ENCODE measurements at places on chromosomes 6 and 20.
A peak's percentile ranks its signal among the peaks of the same experiment; 100 is the strongest.

DNA sequence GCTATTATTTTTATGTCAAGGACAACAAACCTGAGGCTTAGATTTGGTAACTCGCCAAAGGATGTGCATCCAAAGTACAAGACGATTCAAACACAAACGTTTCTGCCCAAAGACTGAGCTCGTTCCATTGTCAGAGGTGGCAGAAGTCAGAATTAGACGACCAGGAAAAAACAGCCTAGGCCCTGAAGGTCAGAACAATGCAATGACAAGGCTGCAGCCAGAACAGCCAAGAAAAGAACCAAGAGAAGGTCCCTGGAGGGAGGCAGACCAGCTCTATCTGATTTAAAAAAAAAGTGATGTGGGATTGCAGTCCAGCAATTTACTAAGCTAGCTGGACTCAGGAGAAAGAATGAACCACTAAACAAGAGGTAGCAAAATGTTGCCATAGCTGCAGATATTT lies 54.2 kb downstream of the NCOA7 start:
- DNase-seq, result no peak

DNA sequence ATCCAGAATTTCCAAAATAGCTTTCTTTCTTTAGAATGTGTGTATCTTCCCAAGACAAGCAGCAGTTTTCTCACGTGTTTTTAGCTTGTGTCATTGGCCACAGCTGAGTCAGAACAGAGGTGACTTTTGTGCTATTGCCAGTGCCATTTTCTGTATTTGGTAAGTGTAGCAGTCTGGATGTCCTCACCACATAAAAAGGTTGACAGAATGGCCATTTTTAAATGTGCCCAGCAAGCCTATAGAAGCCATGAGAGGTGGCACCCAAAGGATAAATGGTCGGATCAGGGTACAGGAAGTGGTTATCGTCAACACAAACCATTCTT lies 269.5 kb upstream of the HSF2 start:
- peak; percentile 1 for DNase-seq

DNA sequence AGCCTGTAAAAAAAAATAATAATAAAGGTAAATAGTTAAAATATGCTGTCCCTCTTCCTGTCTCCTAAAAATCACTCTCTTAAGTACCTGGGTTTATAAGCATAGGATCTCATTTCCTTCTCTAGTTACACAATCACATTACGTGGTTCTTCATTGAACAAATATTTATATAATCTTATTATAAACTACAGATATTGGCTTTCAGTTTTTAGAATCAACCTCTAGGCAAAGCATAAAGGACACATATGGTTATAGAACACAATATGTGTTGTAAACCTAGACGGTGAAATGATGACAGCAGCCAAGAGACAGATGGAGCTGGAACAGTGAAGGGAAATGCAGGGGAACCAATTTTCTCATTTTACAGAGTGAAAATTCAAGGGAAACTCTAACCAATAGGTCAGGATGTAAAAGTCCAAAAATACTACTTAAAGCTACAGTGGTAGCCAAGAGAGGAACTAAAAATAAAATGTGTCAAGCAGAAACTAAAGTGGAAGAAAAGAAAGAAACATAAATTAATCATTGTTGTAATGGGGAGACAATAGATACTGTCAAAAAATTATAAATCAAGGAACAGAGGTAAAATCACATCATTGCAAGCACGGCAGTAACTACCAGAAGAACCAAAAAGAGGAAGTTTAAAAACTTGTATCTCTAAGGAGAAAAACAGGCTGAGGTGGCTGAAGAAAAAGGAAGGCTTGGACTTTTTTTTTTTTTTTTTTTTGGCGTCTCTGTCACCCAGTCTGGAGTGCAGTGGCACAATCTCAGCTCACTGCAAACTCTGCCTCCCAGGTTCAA lies 82.8 kb upstream of the CDYL start:
- no peak for DNase-seq

DNA sequence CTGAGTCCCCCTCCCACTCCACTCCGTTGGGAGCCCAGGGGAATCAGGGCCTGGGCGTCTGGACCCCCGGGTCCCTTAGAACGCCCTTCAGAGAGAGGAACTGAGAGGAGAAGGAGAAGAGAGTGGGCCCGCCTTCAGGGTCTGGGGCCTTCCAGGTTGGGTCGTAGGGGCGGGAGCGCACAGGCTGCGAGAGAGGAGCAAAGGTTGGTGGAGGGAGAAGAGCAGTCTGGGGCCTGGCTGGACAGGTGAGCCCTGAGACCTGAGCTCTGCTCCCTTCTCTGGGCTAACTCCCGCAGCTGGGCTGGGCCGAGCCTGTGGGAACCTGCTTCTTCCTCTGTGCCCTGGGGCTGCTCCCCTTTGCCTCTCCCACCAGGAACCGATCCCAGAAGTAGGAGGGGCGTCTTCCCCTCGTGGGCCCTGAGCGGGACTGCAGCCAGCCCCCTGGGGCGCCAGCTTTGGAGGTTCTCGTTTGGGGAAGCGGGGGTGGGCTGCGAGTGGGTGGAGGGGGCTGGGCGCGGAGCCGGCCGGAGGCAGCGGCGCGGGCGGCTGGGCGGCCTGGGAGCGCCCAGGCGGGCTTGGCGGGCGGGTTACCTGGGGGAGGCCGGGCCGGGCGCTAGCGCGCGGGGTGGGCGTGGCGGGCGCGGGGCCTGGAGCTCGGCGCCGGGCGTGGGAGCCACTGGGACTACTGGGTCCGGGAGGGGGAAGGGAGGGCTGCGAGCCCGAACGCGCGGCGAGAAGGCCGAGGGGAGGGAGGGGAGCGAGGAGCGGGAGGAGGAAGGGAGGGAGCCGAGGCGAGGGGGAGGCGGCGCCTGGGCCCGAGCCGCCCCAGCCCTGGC lies at the start of gene DDR1:
TSS of gene DDR1 (plus strand) at position 835 of the 836 bp plus-strand sequence. CDS start 4,211 bp downstream, outside the sequence.
- DNase-seq, result peak; percentile 75

- no peak for DNase-seq
These were observed 66.1 kb downstream of the CD24 start for GRCh38 chr6:106908386-106908840.

DNA sequence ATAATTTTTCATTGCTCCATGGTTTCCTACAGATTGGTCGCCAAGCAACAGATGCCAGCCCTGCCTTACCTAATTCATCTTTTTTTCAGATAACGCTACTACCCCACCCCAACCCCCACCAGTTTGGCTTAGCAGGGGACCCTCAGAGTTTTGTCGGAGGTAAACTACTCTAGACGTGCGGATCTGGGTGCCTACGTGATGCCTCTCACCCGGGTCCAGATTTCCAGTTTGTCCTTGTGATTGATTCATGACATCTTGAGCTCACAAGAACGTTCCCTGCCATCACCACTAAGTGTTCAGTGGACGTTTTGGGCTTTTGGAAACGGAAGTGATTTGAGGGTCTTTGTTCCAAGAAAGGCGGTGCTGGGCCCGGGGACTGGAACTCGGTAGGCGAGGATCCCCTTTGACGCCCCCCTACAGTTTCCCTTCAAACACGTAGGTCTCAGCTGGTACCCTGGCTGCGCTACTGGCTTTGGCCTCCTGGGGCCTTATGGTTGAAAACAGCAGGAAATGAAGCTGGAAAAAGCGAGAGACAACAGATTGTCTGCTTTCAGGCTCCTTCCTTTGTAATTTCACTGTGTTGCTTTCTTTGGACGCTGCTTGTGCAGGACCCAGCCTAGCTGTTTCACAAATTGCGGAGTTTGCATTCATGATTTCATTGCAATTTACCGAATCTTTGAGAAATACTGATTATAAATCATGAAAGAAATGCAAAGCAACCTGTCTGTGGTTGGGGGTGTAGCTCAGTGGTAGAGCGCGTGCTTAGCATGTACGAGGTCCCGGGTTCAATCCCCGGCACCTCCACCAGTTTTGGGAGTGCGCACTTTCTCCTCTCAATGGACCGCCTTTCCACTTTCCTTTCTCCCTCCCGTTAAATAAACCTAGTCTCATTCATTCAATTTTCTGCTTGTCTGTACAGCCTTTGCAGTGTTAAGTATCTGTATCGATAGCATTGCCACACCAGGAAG lies 81.0 kb downstream of the GPX5 start:
- peak; percentile 85 for DNase-seq

DNA sequence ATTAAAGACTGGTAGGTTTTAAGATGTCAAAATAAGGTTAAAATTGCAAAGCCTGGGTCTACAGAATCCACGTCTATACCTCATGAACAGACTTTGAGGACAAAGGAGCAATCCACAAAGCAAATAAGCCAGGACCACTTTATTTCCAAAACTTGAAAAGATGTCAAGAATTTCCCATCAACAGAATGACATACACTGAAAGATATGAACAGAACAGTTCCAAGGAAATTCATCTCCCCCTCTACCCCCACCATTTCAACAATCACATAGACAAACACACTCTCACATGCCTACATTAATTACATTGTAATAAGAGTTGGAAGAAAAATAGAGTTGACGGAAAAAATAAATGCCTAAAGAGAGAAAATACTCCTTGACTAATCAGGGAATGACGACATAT lies 45.2 kb upstream of the NHSL1 start:
- DNase-seq, result peak; percentile 71

- peak; percentile 33 for DNase-seq
These were observed 154.2 kb upstream of the QKI start for GRCh38 chr6:163260111-163260895.

DNA sequence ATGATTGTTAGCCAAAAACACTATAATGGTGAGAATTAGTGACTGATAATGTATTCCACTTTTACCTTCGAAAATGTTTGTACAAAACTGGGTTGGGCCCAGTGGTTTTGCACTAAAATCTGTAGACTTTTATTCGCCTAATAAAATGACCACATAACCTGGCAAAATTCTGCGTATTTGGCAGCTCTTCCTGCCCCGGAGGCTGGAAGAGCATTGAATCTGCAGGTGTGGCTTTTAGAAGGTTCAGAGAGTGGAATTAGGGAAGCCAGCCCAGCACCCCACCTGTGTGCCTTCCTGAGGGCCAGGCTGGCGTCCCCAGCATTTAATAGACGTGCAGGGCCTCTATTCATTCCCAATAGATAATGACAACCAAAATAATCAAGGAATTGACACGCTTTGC lies 256.7 kb downstream of the UST start:
- no peak for DNase-seq

GRCh38 chr6:108163267-108163643 lies 2.6 kb upstream of the NR2E1 start:
- no peak for DNase-seq

DNA sequence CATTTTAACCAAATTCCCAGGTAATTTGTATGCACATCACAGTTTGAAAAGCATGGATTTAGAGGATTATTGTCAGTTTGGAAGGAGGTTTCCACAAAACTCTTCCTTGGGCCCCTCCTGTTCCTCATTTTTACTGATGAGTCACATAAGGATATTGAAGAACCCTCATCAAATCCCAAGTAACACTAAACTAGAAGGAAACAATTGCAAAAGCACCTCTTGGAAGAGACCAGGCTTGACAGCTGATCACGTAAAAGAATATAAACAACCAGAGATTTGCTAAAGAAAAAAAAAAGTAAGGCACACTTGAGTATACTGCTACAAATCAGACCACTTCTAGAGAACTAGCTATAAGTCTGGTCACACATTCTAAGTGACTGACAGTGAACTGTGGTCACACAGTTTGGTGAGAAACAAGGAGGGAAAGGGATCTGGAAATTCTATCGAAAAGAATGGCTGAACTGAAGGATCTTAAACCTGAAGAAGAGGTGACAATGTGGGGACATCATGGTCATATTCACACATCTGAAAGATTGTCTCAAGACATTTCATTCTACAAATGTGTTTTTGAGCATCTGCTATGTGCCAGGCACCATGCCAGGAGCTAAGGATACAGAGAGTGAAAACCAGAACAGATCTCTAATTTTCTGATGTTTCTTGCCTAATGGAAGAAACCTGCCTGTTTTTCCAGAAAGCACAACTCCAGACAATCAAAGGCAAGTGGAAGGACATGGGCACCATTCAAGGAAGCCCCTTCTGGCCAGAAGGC lies 24.1 kb downstream of the ZHX3 start:
- no peak for DNase-seq

- peak; percentile 21 for DNase-seq
These were observed 131.6 kb upstream of the ESR1 start for GRCh38 chr6:151675746-151676459.

GRCh38 chr6:112502351-112503090 lies 155.4 kb downstream of the RFPL4B start:
- DNase-seq, result peak; percentile 54

DNA sequence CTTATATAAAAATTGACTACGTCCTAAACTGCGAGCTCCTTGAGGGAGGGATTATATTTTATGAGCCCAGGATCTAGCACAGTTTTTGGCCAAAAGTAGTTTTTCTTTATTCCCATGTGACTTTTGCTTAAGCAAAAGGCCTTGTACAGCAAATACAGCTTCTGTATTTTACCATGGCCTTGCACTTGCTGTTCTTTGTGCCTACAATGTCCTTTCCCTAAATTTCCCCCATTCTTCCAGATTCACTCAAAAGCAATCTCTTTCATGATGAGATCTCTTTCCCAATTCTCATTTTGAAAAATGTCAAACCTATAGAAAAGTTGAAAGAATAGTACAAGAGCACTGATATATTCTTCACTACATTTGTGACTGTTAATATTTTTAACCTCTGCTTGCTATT lies 4.8 kb upstream of the IGF2R start:
- no peak for DNase-seq

GRCh38 chr20:61759286-61760065 lies 306.2 kb downstream of the TAF4 start:
- no peak for DNase-seq

GRCh38 chr6:126631363-126631762 lies 291.4 kb downstream of the CENPW start:
- peak; percentile 63 for DNase-seq

DNA sequence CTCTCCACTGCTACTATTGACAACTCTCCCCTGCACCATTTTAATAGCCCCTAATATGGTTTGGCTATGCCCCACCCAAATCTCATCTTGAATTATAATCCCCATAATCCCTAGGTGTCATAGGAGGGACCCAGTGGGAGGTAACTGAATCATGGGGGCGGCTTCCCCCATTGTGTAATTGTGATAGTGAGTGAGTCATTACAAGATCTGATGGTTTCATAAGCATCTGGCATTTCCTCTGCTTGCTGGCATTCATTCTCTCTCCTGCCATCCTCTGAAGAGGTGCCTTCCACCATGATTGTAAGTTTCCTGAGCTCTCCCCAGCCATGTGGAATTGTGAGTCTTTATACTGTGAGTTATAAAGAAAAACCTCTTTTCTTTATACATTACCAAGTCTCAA lies 74.1 kb upstream of the TCF21 start:
- peak; percentile 49 for DNase-seq

GRCh38 chr6:111818539-111819226 lies 54.6 kb downstream of the FYN start:
- DNase-seq, result no peak
